ENCODE measurements at places on chromosomes 3 and 15.

DNA sequence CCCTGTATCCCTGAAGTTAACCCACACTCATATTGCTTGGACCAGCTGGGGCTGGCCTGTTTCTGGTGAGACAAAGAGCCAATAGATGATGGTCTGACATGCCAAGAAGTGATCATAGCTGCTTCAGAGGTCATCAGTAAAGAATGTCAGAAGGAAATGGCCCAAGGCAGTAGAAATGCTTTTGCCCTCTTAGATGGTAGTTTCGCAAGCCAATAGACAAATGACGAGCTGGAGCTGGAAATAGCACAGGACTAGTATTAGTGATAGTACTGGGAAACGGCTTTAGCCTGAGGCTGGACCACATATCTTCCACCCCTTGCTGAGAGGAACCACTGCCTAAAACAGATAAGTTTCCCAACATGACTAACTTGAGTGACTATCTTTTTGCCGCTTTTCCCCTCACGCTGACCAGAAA is 176.1 kb upstream of the THBS1 start:
- no peaks in the 10 kb centered on the region for H3K27me3 ChIP-seq
- no peak overlapping the region for H3K4me3 ChIP-seq
- H3K36me3 ChIP-seq: no peaks in the 10 kb centered on the region
- no peak for DNase-seq

- DNase-seq: no peak
- no peaks in the 10 kb centered on the region for H3K27me3 ChIP-seq
- no peaks in the 10 kb centered on the region for H3K4me1 ChIP-seq
Measured at GRCh38 chr3:161690299-161690620, 193.7 kb downstream of the OTOL1 start.

DNA sequence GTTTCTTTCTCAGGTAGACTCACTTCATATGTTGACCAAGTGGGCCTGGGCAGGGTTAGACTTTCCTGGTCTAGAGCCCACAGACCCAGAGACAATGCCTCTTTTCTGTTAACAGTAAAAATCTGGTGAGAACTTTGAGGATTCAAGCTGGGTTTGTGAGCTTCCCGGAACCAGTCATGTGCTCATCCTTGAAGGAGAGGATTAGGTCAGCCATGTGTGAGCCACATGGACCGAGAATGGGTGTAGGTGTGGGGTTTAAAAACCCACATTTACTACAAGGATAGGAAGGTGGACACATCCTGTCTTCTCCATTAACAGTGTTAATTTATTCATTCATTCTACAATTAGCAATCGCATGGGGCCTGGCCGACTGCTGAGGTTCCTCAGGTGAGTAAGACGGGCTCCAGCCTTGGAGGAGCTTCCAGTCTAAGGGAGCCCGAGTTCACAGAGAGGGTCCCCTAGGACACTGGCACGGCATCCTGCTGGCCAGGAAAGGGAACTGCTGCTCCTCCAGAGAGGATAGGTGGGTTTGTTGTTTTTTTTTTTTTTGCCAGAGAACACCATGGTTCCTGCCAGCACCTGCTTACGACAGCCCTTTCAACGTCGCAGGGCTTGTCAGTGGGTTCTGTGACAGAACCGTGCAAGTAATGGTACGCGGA is 69.0 kb downstream of the SQOR start:
- H3K36me3 ChIP-seq: no peaks in the 10 kb centered on the region
- H3K4me1 ChIP-seq: no peaks in the 10 kb centered on the region
- H3K4me3 ChIP-seq: peak overlapping the region; percentile 41
- H3K27ac ChIP-seq: no peak overlapping the region
- no peak for DNase-seq

DNA sequence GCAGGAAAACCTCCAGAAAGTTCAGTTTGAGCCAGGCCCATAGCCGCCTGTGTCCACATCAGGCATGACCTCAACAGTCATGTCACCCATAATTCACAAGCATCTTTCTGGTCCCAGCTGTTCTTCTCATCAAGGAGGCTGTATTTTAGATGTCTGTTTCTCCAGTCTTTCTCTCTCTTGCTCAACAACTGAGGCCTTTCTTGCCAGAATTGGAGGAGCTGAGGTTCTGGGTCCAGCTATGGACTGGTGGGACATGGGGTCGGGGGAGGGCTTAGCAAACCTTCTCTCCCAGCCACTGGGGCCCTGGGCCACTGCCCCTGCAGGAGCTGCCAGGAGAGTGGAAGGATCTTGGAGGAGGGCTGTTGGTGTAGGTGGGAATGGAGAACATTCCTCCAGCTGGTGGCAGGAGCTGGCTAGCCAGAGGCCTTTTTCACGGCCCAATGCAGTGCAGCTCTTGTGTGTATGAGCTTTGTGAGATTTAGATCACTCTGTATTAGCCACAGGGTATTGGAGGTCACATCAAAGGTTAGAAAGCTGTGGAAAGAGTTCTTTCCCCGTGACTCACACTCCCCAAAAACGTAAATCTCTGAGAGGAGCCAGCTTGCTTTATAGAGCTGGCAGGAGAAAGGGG is 23.5 kb downstream of the MAGEF1 start:
- H3K27ac ChIP-seq: peak overlapping the region; percentile 44
- no peaks in the 10 kb centered on the region for H3K27me3 ChIP-seq
- H3K36me3 ChIP-seq: no peaks in the 10 kb centered on the region
- H3K4me1 ChIP-seq: no peaks in the 10 kb centered on the region

DNA sequence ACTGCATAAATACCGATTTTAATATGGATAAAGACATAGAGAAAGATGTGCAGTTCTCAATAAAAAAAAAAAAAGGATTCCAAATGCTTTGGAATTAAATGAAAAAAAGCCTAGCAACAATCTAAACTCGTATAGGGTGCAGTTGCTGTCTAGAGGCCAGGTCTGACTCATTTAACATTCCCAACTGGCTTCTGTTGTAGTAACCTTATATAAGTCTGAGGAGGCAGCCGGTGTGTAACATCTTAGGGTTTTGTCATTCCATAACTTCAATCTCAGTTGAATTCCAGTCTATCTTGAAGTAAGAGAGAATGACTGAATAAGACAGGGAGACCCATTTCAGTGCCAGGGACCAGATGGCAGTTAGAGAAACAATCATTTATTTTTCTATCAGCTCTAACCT is 6.5 kb downstream of the PDCD10 start:
- no peaks in the 10 kb centered on the region for H3K36me3 ChIP-seq
- no peak overlapping the region for H3K27ac ChIP-seq
- no peak overlapping the region for H3K4me3 ChIP-seq
- no peaks in the 10 kb centered on the region for H3K27me3 ChIP-seq
- DNase-seq: no peak
- H3K4me1 ChIP-seq: no peaks in the 10 kb centered on the region

DNA sequence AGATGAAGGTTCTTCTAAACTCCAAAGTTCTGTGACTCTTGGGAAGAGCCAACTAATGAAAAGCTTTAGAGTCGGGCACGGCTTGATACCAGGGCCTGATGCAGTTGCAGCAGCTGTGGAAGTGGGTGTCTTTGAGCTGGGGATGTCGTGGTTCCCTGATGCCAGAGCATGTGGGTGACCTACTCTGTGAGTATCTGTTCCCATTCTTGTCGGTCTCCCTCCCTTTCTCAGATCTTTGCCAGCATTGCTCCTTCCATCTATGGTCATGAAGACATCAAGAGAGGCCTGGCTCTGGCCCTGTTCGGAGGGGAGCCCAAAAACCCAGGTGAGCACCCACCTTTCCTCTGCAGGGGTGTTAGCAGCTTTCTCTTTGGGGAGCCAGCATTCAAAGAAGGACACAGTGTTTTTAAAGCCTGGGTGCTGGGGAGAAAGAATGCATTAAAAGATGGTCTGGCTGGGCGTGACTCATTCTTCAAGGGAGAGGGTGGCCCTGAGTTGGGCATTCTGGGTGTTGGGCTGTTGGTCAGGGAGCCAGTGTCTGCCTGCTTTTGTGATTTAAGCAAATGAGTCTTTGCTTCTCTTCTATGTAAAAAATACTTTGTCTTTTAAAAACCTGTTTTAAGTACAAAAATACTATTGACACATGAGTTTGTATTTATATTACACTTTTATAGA is 13.2 kb upstream of the PODXL2 start:
- DNase-seq: no peak
- no peak overlapping the region for H3K4me3 ChIP-seq
- H3K36me3 ChIP-seq: no peaks in the 10 kb centered on the region
- no peaks in the 10 kb centered on the region for H3K4me1 ChIP-seq
- H3K27ac ChIP-seq: no peak overlapping the region

DNA sequence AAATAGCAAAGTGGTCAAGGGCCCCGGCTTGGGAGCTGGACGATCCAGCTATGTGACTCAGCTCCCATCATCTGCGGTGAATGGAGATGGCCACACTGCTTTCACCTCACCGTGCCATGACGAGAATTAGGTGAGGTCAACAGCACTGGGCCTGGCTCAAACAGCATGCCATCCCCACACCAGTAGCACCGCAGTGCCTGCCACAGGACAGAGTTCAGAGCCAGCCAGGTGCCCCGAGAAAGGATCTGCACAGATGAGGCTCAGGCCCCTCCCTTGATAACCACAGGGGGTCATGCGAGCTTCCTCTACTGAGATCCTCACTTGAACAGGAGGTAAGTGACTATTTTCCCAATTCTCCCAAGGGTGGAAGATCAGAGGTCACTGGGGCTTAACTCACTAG is 29.4 kb downstream of the ZXDC start:
- no peaks in the 10 kb centered on the region for H3K4me1 ChIP-seq
- no peaks in the 10 kb centered on the region for H3K36me3 ChIP-seq
- peak; percentile 6 for DNase-seq
- no peaks in the 10 kb centered on the region for H3K27me3 ChIP-seq

DNA sequence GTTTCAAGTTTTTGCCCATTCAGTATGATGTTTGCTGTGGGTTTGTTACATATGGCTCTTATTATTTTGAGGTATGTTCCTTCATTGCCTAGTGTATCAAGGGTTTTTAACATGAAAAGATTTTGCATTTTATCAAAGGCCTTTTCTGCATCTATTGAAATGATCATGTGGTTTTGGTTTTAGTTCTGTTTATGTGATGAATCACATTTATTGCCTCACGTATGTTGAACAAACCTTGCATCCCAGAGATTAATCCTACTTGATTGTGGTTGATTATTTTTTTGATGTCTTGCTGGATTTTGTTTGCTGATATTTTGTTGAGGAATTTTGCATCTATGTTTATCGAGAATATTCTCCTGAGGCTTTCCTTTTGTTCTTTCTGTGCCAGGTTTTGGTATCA is 39.4 kb downstream of the TMCO5A start:
- H3K4me1 ChIP-seq: no peaks in the 10 kb centered on the region
- H3K36me3 ChIP-seq: no peaks in the 10 kb centered on the region
- no peak for DNase-seq
- no peak overlapping the region for H3K4me3 ChIP-seq
- no peak overlapping the region for H3K27ac ChIP-seq

- H3K4me3 ChIP-seq: no peak overlapping the region
- no peak for DNase-seq
- H3K27ac ChIP-seq: no peak overlapping the region
- H3K27me3 ChIP-seq: no peaks in the 10 kb centered on the region
- H3K4me1 ChIP-seq: no peaks in the 10 kb centered on the region
Measured at GRCh38 chr15:70341566-70341965, 243.8 kb upstream of the TLE3 start.

DNA sequence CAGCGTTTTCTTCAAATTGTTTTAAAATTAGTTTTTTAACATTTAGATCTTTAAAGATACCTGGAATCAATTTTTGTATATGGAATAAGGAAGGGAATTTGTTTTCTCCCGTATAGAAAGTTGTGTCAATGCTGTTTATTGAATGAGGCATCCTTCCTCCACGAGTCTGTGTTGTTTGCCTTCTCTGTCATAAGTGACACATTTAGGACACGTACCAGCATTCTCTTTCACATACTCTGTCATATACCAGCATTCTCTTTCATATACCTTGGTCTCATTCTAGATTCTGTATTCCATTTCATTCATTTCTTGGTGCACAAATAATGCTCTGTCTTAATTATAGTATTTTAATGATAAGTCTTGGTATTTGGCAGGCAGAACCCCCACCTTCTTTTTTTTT is 10.3 kb downstream of the ATP11B start:
- no peaks in the 10 kb centered on the region for H3K4me1 ChIP-seq
- no peak for DNase-seq
- H3K4me3 ChIP-seq: no peak overlapping the region
- H3K36me3 ChIP-seq: no peaks in the 10 kb centered on the region
- no peak overlapping the region for H3K27ac ChIP-seq

DNA sequence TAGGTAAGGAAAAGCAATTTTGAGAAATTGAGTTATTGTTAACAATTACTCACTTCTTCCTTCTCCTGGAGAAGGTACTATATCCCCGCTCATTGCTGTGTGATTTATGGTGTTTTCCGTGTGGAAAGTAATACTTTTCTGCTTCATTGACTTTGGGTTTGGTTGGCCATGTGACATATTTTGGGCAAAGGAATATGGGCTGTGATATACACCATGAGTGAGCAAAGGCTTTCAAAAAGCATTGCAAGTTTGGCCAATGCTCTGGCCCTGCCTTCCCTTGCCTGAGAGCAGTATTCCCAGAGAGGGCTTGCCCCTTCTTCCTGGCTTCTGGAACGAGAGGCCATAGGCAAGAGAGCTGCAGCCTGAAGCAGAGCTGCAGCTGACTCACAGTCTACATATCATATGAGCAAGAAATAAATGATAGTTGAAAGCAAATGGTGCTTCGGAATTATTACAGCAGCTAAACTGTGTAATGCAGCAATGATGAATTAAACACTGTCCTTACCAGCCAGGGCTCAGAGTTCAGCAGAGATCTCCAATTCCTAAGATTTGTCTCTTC is 216.8 kb upstream of the CD96 start:
- H3K4me1 ChIP-seq: no peaks in the 10 kb centered on the region
- no peaks in the 10 kb centered on the region for H3K36me3 ChIP-seq
- no peak for DNase-seq
- no peak overlapping the region for H3K27ac ChIP-seq
- H3K4me3 ChIP-seq: no peak overlapping the region

- no peaks in the 10 kb centered on the region for H3K4me1 ChIP-seq
- no peaks in the 10 kb centered on the region for H3K27me3 ChIP-seq
- H3K27ac ChIP-seq: no peak overlapping the region
- no peaks in the 10 kb centered on the region for H3K36me3 ChIP-seq
- no peak for DNase-seq
Measured at GRCh38 chr3:186841620-186842019, 890 bp upstream of the ADIPOQ start.

DNA sequence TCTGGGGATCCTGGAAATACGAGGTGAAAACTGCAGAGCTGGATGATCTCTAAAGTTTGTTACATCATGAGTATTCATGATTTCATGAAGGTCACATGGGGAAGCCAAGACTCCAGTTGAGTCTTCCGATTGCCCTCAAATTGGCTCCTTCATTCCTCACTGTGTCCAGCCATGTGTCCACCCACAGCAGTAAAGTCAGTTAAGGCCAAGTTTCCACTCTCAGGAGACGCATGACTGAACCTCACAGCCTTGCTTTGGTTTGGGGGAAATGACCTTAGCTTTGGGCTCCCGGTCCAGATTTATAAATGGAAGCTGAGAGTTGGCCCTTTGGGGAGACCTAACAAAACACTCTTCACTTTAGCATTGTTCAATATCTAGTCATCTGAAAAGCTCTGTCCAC is 289.7 kb upstream of the MCTP2 start:
- no peaks in the 10 kb centered on the region for H3K4me1 ChIP-seq
- H3K36me3 ChIP-seq: no peaks in the 10 kb centered on the region
- DNase-seq: no peak
- no peak overlapping the region for H3K27ac ChIP-seq
- no peak overlapping the region for H3K4me3 ChIP-seq

- no peaks in the 10 kb centered on the region for H3K36me3 ChIP-seq
- H3K4me1 ChIP-seq: no peaks in the 10 kb centered on the region
- H3K27me3 ChIP-seq: no peaks in the 10 kb centered on the region
- no peak overlapping the region for H3K27ac ChIP-seq
- H3K4me3 ChIP-seq: no peak overlapping the region
Measured at GRCh38 chr3:15805756-15806266, 8.0 kb upstream of the ANKRD28 start.

- H3K27ac ChIP-seq: peak overlapping the region; percentile 58
- no peaks in the 10 kb centered on the region for H3K27me3 ChIP-seq
- peak; percentile 75 for DNase-seq
- H3K4me1 ChIP-seq: no peaks in the 10 kb centered on the region
Measured at GRCh38 chr3:58679974-58680666, 13.5 kb upstream of the FAM3D start.
